ENCODE measurements at places on chromosomes 7 and 10.

- no peak for DNase-seq
These were observed 24.3 kb downstream of the SLC29A3 start for GRCh38 chr10:71343392-71343773.

GRCh38 chr10:51879238-51879637, 179.8 kb upstream of the CSTF2T start:
- no peak for DNase-seq

- no peak for DNase-seq
These were observed 66.1 kb downstream of the STEAP1B start for GRCh38 chr7:22433710-22434460.

- DNase-seq, result no peak
These were observed 309.7 kb downstream of the CSTF2T start for GRCh38 chr10:51389415-51390321.

DNA sequence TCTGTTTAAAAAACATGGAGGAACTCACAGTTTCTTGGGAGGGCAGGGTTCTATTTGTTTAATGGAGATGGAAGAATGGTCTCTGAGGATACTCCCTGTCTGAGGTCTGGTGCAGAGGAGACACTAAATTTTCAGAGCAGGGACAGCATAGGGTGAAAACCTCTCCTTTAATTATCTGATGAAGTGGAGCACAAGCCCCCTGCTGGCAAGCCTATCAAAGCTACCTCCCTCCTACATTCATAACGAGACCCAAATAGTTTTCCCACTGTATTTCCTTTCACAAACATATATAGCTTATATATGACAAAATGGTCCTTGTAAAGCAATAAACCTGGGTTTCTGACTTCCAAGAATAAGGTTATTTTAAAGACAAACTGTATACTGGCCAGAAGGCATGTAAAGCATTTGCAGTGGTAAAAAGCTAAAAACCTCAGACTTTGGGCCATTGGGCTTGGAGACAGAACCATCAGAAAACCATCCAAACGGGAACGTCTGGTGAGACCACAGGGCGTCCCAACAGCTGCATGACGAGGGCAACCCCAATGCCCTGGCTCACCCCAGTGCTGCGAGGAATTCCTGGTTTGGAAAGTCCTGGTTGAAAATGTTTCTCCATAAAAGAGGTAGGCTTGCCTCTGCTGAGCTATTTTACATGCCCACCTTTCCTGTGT, 201.3 kb downstream of the FANK1 start:
- no peak for DNase-seq

DNA sequence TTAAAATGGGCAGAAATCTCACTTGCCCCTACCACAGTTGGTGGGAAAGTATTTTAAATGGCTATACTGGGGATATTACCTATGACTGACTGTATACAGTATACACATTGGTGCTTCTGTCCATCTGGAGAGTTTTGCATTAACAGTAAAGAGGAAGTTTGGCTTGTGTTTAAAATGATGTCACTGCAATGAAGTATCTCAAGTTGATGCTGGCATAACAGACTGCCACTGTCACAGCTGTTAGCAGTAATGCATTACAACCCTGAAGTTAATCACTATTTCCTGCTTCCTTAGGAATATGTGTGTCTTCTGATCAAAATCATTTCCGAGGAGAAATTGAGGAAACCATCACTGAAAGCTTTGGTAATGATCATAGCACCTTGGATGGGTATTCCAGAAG, 1.9 kb downstream of the DKK1 start:
- DNase-seq, result no peak

- DNase-seq, result no peak
These were observed 170.9 kb upstream of the RHEB start for GRCh38 chr7:151690606-151691005.

DNA sequence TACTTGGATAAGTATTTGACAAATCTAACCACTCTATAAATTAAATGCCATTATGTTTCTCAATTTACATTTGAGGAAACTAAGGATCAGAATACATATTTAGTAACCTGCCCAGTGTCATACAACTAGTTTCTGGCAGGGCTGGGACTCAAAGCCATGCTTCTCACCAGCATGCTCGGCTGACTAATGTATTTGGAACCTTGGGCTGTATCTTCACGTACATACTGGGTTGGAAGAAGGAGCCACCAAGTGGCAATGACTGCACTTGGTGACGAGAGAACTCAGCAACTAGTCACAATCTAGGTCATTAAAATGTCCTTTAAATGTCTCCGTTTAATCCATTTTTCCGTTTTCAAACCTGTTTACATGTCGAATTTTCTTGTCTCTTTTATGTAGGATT, 42.9 kb downstream of the CHRM2 start:
- no peak for DNase-seq

DNA sequence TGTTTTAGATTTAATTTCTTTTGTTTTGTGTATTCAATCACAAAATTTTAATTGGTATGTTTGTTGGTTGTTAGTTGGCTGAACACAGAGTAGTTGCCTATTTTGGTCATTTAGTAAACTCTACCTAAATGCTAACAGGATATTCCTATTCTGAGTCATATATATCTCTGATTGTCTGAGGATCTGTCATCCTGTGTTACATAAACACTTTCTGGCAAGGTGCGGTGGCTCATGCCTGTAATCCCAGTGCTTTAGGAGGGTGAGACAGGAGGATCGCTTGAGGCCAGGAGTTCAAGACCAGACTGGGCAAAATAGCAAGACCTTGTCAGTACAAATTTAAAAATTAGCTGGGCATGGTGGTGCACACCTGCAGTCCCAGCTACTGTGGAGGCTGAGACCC, 178.6 kb downstream of the PLCE1 start:
- DNase-seq, result no peak

DNA sequence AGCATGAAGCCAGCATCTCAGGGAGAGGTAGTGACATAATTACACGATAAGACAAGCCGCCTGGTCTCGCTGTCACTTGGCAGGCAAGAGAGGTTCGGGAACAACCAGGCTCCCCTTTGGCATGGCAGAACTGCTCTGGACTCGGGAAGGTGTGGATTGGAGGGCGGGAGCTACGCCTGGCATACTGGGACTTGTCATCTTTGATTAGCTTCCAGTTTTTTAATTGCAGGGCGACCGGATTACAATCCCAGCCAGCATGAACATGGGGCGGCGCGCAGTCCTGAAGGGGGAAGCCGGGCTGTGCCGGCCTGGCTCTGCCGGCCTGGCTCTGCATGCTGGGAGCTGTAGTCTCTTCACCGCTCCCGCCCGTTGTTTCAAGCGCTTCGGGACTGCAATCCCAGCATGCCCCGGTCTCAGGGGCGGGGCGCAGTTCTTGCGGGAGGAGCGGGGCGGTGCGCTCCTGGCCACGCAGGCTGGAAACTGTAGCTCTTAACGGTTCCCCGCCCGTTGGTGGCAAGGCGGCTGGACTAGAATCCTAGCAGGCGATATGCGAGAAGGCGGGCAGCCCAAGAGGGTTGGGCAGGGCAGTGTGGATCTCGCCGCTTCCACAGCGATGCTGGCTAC, 45.5 kb upstream of the ZNF716 start:
- no peak for DNase-seq

DNA sequence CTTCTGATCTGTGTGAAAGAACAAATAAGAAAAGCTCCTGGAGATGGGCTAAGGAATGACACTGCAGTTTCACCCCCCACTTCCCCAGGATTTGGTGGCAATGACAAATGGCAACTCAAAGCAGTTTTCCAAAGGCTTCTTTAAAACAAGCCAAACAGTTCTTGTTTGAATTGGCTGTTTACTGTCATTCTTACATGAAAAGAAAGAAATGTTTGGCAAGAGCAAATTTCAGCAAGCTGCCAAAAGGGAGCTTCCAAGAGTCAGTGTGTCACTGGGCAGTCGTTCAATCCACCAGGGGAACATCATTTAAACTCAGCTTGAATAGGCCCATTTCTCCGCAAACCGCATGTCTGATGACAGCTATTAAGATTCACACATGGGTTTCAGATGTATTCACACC, 119.0 kb upstream of the RHOBTB1 start:
- no peak for DNase-seq

DNA sequence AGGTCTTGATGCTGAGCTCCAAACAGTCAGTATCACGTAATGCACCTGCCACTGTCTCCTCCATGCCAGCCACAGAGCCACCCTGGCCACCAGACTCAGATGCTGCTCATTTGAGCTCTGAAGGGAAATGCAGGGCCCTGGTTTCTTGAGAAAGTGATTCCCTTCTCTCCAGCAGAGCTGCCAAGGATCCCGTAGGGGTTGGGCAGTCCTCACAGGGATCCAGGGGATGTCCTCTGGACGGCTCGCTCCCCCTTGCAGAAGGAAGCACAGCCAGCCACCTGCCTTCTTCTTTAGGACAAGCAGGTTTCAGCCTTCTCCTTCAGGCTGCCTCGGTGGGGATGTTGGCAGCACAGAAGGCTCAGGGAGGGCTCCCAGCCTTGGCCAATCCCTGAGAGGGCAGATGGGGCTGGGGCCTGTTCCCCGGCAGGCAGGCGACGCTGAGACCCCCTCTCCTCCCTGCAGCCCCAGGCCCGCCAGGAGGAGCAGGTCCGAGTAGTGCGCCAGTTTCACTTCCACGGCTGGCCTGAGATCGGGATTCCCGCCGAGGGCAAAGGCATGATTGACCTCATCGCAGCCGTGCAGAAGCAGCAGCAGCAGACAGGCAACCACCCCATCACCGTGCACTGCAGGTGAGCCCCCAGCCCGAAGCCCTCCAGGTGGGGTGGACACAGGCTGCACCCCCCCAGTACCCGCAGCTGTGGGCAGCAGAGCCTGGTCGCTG, 48.9 kb downstream of the MKI67 start:
- DNase-seq, result no peak

DNA sequence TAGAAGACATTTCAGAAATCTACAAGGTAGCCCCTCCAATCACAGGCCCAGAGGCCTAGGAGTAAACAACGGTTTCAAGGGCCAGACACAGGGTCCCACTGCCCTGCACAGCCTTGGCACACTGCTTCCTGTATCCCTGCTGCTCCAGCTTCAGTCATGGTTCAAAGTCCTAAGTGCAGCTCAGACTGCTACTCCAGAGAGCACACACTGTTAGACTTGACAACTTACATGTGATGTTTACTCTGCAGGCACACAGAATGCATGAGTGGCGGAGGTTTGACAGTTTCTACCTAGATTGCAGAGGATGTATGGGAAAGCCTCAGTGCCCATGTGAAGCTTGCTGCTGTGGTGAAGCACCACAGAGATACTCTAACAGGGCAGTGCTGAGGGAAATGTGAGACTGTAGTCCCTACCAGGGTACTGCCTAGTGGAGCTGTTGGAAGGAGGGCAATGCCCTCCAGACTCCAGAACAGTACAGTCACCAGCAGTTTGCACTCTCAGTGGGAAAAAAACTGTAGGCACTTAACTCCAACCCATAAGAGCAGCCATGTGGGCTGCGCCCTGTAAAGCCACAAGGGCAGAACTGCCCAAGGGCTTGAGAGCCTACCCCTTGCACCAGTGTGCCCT, 270.0 kb downstream of the ZWINT start:
- no peak for DNase-seq

DNA sequence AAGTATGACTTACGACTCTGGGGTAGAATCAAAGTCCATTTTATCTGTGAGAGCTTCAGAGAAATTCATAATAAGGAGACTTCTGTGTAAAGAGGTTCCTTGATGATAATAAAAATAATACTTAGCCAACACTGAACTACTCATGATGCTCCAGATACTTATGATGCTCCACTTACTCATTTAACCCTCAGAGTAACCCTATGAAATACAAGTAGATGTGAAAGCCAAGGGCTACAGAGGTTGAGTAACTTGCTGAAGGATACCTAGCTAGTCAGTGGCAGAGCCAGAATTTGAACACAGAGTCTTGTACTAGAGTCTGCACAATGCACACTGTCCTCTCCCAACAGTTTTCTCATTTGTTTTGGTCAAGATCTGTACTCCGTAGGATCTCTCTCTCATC, 89.5 kb downstream of the HECW1 start:
- no peak for DNase-seq

GRCh38 chr7:40883826-40884225, 749.0 kb downstream of the SUGCT start:
- DNase-seq, result no peak

- DNase-seq, result no peak
These were observed 70.0 kb downstream of the CAMK1D start for GRCh38 chr10:12419262-12419847.

GRCh38 chr10:102117391-102118159, 2.6 kb downstream of the LDB1 start:
- no peak for DNase-seq

GRCh38 chr7:15609287-15609686, 47.5 kb upstream of the AGMO start:
- DNase-seq, result no peak

DNA sequence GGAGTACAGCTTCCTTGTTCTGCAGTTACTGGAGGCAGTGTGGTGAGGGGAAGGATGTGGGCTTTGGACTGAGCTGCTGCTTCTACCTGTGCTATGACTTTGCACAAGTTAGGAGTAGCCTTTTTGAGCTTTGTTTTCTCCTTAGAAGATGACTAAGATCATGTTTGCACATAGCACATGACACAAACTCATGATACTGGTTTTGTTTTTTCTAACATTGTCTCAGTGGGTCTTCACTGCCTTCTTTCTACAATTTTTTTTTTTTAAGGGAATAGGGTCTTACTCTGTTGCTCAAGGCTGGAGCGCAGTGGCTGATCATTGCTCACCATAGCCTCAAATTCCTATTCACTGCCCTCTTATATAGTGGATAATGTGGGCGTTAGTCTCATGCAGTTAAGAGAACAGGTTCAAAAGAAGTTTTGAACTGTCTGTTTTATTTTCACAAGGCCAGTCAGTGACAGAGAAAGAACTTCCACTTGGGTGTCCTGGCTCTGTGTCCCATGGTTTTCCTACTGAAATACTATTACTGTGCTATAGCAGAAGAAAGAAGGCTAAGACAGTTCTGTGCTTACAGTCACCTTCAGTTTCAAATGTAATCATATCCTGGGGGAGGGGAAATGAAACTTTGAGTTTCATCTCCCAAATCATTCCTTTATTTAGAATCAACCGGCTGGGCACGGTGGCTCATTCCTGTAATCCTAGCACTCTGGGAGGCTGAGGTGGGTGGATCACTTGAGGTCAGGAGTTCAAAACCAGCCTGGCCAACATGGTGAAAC, 72.0 kb downstream of the KAT6B start:
- no peak for DNase-seq

DNA sequence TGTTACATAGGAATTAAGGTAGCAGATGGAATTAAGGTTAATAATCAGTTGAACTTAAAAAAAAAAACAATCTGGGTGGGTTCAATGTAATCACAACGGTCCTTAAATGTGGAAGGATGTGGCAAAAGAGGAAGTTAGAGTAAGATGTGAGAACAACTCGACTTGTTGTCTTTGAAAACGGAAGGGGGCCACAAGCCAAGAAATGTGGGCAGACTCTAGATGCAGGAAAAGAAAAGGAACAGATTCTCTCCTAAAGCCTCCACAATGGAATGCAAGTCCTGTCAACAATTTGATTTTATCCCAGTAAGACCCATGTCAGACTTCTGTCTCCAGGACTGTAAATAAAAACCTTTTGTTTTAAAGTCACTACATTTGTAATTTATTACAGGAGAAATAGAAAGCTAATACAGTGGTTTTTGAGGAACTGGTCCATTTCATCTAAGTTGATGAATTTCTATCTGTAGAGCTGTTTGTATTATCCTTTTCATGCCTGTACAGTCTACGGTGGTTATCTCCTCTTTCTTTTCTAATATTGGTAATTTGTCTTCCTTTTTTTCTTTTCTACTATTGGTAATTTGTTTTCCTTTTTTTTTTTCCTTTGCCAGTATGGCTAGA, 8.6 kb downstream of the MCMBP start:
- DNase-seq, result no peak

GRCh38 chr7:128835231-128835751, 5.1 kb downstream of the FLNC start:
- DNase-seq, result no peak

- DNase-seq, result no peak
These were observed 32.6 kb upstream of the HERPUD2 start for GRCh38 chr7:35727571-35727970.

Data from NCI-H2081 treated with DMSO at 0.1 percent for 48 hours (cell line).